ENCODE measurements at places on chromosomes 1 and 21. TPM values are rescaled to one million over a fixed set of nuclear protein-coding genes. Genes with fewer than 3 reads are reported as not detected.

Gene DEPDC1
- 0.67 TPM for total RNA-seq

Gene VPS13D
- 59.9 TPM for total RNA-seq

Gene CELA2A
- not detected for total RNA-seq

Gene RGS7
- not detected for total RNA-seq

Gene PRR9
- not detected for total RNA-seq

Gene LINGO4
- total RNA-seq = not detected

GRCh38 chr1:221515496-221515895 is 226.4 kb downstream of the DUSP10 start:
- no peak for DNase-seq

- DNase-seq = no peak
These were observed 44.0 kb upstream of the GJB5 start for GRCh38 chr1:34710812-34711211.

GRCh38 chr1:94118013-94118412 is 2.9 kb downstream of the ABCA4 start:
- DNase-seq = no peak

GRCh38 chr1:93629101-93630059 is 52.3 kb downstream of the BCAR3 start:
- peak; percentile 59 for DNase-seq

- DNase-seq = no peak
These were observed 1162.5 kb upstream of the PRMT6 start for GRCh38 chr1:105894006-105894405.

DNA sequence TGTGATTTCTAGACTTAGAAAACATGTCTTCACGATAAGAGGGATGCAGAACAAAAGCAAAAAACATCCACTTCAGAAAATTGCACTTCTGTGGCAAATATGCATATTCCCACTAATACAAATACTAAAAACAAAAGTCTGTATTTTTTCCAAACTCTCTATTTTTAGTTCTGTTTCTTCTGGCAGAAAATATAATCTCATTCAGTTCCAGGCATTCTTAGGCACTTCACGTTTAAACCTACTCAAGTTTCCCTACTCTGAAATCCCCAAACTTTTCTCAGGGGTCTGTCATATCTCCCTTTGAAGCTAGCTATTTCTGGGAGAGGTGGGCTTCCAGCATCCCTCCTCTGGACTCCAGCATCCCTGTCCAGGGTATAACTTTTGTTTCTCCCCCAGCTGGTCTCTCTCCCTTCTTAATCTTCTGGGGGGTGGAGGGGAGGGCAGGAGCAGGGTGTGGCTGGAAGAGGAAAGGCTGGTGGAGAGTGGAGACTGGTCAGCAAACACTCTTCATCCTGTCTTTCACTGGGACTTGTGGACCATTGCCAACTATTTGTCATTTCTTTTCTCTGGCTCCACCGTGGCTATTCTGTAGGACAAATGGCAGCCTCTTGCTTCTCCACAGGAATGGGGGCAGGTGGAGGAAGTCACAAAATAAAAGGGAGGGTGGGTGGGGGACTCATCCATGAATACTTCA is 19.6 kb upstream of the NCF2 start:
- no peak for DNase-seq

DNA sequence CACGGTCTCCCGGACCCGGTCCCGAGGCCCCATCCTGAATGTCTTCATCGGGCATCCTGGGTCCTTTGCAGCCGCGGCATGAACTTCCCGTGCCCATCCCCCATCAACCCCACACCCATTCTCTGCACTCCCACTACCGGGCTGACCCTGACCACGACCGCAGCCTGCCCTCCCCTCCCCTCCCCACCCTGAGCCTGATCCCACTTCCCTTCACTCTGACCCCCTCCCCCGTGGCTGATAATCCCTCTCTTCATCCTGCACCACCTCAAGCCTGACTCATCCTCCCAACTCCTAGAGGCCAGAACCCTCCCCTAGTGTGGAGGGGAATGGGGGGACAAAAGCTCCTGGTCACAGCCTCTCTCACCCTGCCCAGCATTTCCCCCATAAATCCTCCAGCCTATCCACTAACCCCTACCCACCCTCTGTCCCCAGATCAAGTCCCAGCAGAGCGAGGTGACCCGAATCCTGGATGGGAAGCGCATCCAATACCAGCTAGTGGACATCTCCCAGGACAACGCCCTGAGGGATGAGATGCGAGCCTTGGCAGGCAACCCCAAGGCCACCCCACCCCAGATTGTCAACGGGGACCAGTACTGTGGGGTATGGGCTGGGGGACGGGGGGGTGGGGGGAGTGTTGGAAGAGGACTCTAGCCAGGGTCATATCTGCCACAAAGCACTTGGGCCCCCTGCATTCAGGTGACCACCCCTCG is 602 bp downstream of the SH3BGRL3 start:
- DNase-seq = peak; percentile 51

DNA sequence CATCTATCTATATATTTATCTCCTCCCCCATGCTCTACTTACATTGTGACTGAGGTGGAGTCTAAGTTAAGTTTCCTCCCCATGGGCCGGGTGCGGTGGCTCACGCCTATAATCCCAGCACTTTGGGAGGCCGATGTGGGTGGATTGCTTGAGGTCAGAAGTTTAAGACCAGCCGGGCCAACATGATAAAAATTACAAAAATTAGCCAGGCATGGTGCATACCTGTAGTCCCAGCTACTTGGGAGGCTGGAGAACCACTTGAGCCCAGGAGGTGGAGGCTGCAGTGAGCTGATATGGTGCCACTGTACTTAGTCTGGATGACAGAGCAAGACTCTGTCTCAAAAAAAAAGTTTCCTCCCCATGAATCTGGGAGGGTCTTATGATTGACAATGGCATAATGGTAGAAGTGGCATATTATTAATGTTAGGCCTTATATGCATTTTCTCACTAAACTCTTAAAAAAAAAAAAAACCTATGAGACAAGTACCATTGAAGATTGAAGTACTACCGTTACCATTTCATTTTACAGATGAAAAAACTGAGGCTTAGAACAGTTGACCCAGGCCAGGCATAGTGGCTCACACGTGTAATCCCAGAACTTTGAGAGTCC is 11.2 kb downstream of the F11R start:
- no peak for DNase-seq

DNA sequence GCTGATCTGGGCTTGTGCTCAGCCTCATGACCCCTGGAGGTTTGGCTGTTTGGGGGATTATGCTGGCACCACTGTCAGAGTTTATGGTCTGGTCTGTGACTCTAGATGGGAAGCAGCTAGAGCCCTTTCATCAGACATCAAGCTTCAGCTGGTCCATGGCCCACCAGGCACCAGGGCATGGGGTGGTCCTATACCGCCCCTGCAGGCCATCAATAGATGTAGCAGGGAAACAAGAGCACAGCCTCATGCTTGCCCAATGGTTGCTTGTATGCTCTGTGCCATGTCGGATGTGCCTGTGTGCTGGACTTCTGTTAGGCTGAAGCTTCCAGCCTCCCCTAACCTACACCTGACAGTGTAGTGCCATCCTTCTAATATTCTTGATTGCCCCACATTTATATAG is 71.1 kb upstream of the CD34 start:
- no peak for DNase-seq

- DNase-seq = peak; percentile 96
These were observed 22.1 kb downstream of the EIF2D start for GRCh38 chr1:206590025-206590758.

DNA sequence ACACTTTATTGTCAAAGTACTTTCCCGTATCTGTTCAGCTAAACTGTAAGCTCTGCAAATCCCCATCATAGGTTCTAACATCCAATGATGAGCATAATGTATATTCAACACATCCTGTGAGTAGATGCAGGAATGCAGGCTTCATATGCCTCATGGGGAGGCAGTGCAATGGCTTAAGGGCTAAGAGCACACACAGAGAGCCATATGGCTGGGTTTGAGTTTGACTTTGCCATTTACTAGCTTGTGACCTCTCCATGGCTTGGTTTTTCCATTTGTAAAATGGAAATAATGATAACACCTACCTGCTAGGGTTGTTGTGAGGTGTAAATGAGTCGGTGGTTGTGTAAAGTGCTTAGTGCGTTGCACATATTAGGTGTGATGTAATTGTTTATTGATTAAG is 13.4 kb downstream of the RCSD1 start:
- no peak for DNase-seq

DNA sequence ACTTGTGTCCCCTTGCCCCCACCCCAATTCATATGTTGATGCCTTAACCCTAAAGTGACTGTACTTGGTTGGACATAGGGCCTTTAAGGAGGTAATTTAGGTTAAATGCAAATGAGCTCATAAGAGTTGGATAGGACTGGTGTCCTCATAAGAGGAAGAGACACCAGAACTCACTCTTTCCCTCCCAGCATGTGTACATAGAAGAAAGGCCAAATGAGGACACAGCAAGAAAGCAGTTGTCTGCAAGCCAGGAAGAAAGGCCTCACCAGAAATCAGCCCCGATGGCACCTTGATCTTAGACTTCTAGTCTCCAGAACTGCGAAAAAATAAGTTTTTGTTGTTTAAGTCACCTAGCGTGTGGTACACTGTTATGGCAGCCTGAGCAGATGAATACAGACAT is 45.5 kb downstream of the RAB3GAP2 start:
- no peak for DNase-seq

Measured in mammary epithelial cell (primary cell).